Stimulated activated CD4-positive, alpha-beta T cell treated with anti-CD3 and anti-CD28 coated beads, TNF-alpha, amount 100 ng/mL, for 24 hours (primary cell): ENCODE measurements at places on chromosomes 7 and 10.
A peak's percentile ranks its signal among the peaks of the same experiment; 100 is the strongest.

GRCh38 chr10:79179164-79179956 lies 110.6 kb downstream of the ZMIZ1 start:
- no peak for DNase-seq

GRCh38 chr10:104563548-104563947 lies 77.5 kb upstream of the SORCS3 start:
- no peak for DNase-seq

DNA sequence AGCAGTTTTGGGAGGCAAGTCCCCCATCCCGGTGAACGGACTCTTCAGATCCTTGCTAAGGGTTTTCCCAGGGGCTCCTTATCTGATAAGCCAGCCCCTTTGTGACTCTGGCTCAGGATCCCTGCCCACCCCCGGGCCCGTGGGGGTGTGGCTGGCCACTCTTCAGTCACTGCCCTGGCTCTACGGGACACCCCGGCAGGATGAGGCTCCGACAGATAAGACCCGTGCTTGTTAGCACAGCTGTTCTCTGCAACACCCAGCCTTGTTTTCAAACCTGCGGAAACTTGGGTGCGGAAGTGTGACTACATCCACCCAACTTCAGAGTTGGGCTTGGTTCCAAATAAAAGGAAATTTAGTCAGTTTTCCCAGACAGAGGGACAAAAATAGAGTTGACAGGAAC lies 66.7 kb upstream of the PODXL start:
- DNase-seq: no peak

GRCh38 chr7:75988568-75989499 lies 5.6 kb downstream of the TMEM120A start:
- no peak for DNase-seq

DNA sequence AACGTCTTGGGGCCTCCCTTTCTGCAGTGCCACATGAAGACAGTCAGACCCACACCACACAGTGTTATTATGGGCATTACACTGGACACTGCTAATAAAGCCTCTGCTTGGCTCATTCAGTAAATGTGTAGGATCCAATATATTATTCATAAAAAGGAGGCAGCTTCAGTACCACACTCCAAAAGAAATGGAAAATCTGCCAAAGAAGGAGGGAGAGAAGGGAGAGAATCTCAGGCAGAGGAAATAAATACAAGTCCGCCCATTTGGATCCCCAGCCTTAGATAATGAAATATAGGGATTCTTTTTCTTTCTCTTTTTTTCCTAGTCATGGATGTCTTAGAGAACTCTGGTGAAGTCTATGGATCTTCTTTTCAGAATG lies 162.2 kb downstream of the ELMO1 start:
- DNase-seq: no peak

DNA sequence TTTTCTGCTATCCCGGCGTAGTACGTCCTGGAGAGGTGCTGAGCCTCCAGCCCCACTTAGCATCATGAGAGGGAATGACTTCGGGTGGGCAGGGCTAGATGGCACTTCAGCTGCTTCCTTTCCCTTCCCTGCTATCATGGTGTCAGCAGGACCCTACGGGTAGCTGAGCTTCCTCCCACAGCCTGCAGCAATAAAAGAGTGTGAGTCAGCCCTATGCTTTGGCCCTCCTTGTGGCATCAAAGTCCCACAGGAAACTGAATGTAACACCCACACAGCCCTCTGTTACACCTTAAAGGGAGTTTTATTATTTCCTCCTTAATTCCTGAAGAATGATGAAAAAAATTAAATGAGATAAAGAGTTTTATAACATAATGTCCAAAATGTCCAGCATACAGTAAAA lies 458.1 kb downstream of the RPS24 start:
- DNase-seq: no peak

- DNase-seq: no peak
Observed at GRCh38 chr10:35079763-35080162, 10.4 kb downstream of the CUL2 start.

GRCh38 chr7:77475181-77475580 lies 59.0 kb upstream of the GSAP start:
- no peak for DNase-seq

- no peak for DNase-seq
Observed at GRCh38 chr7:40077849-40078248, 56.6 kb downstream of the MPLKIP start.

GRCh38 chr7:47873762-47874161 lies 74.5 kb downstream of the PKD1L1 start:
- no peak for DNase-seq

DNA sequence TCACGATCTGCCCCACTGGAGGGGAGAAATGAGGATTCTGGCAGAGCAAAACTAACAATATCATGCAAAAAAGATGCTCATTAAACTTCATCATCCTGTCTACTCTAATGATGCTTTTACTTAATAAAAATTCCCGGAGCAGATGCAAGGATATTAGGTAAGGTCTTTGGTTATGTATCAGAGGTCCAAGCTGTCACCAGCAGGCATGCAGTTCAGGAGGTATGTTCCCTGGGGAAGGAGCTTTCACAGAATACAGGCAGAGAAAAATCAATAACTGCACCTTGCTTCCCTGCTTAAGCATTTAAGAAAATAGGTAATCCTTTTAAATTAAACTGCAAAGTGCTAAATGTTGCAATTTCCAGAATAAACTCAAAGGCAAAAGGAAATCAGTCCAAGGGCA lies 81.6 kb upstream of the C1QL3 start:
- no peak for DNase-seq

DNA sequence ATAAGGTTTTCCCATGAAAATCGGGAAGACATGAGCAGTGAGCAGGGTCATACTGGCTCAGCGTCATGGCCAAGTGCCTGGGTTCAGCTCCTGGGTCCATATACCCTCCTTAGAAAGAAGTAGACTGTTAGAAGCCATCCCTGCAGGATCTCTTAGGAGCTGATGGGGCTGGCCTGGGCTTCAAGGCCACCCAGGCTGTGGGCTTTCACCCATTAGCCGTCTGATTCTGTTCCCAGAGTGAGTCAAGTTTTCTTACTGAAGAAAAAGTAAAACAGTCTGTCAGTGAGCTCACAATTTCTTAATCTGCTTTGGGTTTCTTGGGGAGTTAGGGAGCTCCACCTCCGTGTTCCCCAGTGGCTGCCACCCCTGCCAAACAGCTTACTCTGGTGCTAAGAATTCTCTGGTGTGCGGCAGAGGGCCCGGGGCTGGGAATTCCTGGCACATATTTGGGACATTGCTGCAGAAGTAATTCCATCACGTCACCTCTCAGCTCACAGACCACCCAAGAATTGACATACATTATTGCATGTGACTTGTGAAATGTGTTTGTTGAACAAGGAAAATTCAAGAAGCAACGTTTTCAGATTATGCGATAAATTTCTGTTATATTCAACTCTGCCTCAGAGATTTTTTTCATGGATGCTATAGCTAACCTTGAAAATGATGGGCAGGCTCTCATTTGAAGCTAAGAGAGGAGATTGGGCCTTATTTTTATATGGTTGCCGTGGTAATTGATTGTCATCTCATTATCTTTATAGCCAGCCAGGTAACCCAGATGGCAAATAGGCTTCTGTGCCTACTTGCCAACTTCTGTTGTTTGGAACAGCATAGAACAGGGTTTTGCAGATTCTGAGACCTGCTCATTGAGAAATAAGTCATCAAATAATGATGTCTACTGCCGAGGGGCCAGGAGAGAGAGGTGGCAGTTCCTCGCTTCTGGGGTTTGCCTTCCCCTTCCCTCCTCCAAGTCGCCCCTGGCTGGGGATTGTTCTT lies 166.4 kb downstream of the CHN2 start:
- DNase-seq: no peak

DNA sequence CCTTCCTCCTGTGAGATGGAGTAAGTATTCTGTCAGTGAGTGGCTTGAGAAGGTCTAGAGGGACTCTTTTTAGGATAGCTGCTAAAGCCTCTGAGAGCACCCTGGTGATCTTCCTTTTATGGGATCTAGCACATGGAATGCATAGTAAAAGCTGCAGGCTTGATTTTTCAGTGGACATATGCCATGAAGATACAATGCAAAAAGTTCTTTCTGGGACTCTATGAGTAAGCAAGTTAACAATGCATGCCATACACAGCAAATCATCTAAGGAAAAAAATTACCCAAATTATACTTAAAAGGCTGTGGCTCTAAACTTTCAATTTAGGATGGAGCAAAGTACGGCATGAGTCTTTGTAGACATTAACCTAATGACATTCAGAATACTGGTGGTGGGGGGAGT lies 154.5 kb downstream of the SGMS1 start:
- no peak for DNase-seq

GRCh38 chr10:79093658-79094411 lies 25.1 kb downstream of the ZMIZ1 start:
- no peak for DNase-seq

DNA sequence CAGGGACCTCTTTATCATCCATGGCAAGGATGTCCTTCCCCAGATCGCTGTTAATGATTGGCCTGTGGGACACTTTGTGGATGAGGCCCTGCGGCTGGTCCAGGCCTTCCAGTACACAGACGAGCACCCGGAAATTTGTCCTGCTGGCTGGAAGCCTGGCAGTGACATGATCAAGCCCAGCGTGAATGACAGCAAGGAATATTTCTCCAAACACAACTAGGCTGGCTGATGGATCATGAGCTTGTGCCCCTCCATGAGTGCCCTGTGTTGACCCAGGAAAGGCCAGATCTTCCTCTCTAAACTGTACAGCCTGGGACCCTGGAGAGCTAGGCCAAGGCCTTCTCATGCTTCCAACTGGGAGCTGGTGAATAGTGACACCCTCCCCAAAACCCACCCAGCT lies 124.1 kb downstream of the CUL2 start:
- DNase-seq: no peak

- peak; percentile 62 for DNase-seq
Observed at GRCh38 chr7:128209229-128210035, 31.6 kb upstream of the LEP start.
